ENCODE measurements at places on chromosomes 13 and 19.

GRCh38 chr19:57263244-57263741, 17.0 kb upstream of the ZNF460 start:
- no peak for DNase-seq

- DNase-seq, result peak; percentile 25
These were observed 56.6 kb downstream of the FRY start for GRCh38 chr13:32087955-32088747.

GRCh38 chr19:51101171-51101865, 6.9 kb downstream of the CTU1 start:
- no peak for DNase-seq

DNA sequence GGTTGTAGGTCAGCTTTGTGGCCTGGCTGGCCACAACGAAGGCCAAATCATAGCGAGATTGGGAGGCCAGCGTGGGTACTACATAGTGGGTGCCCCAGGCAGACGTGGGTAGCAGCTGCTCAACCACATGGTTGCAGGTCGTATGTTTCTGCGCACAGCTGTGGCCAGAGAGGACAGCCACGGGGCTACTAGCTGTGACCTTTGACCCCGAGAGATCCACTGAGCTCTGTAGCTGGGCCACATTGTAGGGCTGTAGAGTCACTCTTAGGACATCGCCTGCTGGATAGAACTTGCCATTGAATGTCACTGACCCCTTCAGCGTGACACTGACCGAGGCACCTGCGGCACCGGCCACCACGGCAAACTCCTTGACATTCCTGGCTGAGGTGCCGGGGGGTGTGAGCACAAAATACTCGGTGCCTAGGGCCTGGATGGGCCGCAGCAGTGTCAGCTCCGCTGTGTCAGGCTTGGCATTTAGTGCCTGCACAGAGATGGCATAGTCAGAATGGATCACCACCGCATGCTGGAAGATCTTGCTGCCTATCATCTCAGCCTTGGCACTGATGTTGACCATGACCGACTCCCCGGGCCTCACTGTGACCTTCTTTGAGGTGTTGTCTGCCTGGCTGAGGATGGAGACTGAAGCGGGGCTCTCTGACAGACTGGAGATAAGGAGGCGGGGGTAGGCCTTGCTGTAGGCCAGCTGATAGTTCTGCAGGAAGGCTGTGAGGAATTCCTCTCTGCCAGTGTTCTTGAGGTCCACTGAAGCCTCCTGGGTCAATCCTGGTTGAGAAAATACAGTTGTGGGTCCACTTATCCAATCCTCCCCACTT, 6.7 kb downstream of the FCGBP start:
- DNase-seq, result no peak

DNA sequence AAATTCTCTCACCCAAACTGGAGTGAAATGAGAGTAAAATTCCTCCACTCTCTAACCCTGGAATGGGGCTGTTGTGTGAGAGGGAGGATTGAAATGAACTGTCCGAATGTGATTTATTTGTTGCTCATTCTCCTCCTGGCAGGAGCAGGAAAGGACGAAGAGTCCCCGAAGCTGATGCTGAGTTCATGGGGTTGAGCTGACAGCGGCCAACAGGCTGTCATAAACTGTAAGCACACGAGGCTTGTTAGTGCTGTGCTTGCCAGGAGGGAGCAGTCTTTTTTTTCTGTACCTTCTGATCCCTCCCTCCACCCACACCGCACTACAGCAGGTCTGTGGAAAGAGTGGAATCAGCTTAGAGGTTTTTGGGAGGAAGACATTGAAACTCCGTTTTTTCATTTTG, 33.1 kb upstream of the ZNF331 start:
- no peak for DNase-seq

DNA sequence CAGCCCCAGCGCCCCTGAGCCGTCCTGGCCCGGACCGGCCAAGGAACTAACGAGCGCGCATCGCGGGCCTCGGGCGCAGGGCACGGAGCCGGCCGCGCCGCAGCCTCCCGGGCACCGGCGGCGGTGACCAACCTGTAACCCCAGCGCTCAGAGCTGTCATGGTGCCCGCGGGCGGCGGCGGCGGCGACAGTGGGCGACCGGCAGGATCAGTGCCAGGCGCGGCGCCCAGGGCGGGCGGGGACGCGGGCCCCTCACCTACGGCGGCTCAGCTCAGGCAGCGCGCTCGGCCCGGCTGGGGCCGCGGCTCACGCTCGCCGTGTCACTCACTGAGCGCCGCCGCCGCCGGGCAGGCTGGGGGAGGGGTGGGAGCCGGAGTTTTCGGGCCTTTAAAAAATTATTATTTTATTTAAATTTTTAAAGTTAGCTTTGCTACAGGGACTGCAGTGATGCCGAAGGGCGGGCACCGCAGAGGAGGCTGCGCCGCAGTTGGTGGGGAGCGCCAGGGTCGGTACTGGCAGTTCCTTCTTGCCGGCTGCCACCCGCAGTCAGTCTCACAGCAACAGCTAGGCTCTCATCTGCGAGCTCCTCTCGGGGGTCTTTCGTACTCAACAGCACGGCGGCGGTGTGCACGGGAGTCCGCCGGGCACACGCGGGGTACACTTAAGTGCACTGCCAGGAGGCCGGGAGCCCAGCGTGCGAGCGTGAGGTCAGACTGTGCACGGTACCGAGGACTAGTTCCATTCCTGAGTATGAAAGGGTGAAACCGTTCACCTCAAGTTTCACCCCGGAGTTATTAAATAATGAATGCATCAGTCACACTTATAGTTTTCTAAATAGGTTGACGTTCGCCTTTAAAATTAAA, at the start of gene NALCN:
Gene NALCN, minus strand, starts transcription at position 328 of the 862 bp plus-strand sequence. CDS start 17,382 bp downstream, outside the sequence.
- peak; percentile 20 for DNase-seq

DNA sequence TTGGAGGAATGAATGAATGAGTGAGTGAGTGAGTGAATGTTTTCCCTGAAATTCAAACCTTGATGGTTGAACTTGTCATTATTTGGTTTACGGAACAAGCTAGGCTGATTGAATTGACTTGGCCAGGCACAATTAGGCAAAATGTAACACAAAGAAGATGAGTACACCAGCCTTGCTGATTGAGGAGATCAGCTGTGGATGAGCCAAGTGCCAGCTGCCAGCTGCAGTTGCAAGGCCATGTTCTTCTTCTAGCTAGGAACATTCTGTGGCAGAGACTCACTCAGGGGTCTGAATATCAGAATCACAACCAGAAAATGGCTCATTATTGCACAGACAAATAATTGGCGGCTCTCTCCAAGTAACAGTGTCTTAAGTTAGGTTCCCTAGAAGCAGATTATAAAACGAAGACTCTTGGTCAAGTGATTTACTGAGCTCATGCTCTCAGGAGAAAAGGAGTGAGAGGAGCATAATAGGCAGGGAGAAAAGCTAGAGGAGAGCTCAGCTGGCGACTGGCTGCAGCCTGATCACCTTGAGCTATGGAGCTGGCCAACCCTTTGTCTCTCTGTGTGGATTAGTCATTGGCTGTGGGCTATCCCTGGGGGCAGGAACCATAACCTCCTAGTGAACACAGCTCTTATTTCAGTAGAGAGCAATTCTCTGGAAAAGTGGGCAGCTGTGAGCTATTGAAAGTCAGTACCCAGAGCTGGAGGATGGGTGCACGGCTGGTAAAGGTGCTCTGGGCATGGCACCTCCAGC, 225.3 kb upstream of the SERP2 start:
- DNase-seq, result no peak

DNA sequence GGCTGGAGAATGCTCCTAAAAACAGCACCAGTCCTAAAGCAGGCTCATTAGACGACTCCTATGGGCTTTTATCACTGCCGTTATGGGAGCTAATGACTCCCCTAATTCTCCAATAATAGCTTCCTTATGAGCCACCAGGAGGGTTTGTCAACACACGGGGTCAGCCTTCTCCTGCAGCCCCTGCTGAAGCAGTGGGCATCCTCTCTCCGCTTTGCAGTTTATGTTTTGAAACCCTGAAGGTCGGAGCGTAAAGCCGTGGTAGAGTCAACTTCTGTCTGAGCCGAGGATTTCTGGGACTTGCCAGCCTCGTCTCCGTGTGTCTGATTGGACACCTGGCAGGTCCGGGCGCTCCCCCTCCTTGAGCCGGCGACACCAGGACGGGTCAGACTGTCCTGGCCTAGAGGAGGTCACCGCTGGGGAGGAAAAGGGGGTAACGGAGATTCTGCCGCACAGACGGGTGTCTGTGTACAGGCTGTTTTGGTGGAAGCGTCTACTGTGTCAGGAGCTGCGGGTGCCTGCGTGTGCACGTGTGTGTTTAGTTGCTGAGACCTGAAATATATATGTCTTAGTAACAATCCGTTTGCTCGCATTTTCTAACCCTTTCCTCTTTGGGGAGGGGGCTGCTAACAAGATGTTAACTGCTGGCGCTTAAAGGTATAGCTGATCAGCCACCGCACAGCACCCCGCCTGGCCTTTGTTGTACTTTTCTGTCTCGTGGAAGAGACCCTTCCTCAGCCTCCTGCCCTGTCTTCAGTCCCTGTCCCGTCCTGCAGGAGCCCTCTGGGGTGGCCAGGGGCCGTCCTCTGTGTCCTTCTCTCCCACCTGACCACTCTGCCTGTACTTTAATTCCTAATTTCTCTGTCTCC, 1.9 kb downstream of the KDM4B start:
- DNase-seq, result peak; percentile 13

DNA sequence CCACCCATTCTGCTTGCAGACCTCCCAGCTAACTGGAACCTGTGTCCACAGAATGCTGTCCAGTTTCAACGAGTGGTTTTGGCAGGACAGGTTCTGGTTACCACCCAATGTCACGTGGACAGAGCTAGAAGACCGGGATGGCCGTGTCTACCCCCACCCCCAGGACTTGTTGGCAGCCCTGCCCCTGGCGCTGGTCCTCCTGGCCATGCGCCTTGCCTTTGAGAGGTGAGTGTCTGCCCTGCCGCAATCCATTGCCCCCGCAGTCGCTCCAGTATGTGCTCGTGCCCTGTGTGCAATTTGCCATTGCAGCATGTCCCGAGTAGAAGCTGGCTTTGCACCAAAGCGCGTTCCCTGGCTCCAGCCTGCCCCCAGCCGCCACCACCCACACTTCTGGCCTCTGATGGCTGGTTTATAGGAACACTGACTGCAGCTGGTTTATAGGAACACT, 41.9 kb downstream of the CERS4 start:
- no peak for DNase-seq

GRCh38 chr19:55132453-55133129, 15.2 kb upstream of the PPP1R12C start:
- DNase-seq, result no peak

DNA sequence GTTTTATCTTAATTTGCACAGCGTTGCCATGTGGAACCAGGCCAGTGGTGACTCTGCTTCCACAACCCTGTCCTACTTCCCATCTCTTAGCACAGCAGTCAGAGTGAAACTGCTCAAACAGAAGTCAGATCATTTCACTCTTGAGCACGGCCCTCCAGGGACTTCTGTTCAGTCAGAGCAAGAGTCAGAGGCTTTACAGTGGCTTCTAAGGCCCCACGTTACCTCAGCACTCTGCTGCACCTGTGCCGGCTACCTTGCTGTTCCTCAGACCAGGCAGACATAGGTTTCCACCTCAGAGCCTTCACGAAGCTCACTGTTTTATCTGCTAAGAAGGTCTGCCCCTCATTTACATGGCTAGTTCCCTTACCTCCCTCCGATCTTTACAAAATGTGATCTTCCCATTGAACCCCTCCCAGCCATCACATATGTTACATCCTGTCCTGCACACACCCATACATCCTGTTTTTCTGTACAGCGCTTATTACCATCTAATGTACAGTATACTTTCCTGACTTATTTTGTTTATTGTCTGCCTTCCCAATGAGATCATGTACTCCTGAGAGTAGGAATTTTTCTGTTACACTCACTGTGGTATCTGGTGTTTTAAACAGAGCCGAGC, 41.6 kb downstream of the TM9SF2 start:
- no peak for DNase-seq

DNA sequence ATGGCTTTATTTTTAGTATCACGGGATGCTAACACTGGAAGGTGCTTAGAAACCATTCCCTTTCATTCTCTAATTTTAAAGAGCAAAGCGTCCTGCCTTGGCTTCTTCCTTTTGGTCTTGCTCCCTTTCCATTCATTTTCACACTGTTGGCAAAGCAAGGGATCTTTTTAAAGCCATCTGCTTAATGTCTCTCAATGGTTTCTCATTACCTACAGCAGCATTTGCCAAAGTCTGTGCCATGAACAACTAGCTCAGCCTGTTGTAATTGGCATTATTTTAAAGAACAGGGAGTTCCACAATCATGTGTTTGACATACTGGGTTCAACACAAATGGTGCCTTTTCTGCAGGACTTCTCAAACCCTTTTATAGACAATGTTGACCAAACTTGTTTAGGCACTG, 444.3 kb downstream of the GPC6 start:
- DNase-seq, result no peak

- DNase-seq, result no peak
These were observed 21.6 kb downstream of the LSM14A start for GRCh38 chr19:34193876-34194275.

DNA sequence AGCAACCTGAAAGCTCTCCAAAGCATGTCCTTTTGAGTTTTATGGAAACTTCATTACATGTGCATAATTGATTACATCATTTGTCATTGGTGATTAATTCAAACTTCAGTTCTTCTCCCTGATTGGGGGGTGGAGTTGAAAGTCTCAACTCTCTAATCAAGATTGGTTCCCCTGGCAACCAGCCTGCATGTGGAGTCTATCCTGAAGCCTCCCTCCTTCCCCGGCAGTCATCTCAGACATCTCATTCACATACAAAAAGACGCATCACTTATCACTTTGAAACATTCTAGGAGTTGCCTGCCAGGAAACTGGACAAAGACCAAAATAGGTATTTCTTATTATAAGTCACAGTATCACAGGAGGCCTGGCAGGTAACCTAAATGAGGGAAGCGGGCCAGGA, 50.5 kb downstream of the TEX26 start:
- DNase-seq, result no peak

DNA sequence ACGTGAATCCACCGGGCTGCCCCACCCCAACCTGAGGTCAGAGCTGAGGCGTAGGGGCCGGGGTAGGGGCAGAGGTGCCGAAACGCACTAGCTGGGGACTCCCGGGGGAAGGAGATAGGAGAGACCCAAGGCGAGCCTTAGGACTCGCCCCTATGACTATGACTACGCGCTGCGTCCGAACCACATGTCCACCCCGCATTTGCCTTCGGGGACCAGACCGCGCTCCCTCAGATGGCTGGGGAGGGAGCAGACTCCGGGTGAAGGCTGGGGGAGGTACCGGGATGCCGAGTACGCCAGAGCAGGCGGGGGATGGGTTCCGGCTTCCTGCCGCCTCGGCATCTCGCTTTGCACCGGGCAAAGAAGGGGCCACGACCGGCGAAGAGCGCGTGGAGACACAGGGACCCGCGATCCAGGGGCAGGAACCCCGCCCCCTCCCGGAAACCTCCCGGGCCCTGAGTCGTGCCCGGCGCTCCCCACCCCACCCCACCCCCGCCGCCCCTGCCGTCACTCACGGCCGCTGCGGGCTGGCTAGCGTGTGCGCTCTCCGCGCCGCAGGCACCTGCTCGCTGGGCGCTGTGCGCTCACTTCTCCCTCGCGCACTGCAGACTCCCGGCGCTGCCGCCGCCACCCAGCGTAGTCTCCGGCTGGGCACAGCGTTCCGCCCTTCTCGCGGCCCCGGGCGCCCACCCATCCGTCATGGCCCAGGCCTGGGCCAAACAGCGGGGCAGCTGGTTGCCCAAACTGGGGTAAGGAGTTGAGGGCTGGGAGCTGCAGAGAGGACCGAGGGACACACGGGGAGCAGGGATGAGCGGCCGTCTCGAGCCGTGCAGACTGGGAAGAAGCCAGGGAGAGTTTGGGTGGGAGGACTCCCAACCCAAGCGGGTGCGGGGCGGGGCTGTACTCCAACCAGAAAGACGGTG, 622 bp upstream of the VSTM2B start:
- DNase-seq, result no peak
